ENCODE measurements at places on chromosomes 5 and 9.

DNA sequence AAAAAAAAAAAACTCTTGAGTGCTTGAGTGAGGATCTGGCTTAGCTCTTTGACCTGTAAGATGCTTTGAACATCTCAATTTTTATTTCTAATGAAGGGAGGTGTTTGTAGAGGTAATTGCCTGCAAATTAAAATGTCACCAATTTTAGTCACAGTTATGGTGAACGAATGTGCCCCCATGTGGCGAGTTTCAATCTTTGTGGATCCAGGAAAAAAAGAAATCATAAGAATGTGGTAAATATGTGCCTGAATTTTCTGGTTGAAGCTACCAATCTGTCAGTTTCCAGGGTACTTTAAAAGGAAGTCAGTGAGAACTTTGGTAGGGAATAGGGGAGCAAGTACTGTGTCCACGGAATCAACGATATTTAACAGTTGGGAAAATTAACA, 1772.4 kb upstream of the CDH9 start:
- DNase-seq, result no peak

GRCh38 chr5:40733434-40733833, 22.3 kb downstream of the TTC33 start:
- no peak for DNase-seq

GRCh38 chr5:112646139-112646936, 91.3 kb upstream of the APC start:
- no peak for DNase-seq

DNA sequence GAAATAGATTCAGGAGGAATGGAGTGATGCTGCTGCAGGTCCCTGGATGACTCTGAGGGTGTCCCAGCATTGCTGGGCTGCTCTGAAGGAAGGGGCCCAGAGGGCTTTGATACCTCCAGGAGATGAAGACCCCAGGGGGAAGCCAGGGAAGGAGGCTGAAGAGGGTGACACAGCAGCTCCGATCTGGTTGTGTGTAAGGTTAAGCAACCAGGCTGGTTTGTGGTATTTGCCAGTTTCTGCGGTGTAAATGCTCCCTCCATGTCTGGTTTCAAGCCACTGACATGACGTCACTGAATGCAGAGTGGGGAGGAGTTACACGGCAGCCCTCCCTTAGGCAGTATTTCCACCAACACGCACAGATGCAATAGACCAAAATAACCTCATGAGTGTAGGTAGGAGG, 40.0 kb upstream of the ORM1 start:
- DNase-seq, result no peak

GRCh38 chr9:114100536-114100935, 1.4 kb upstream of the KIF12 start:
- no peak for DNase-seq

GRCh38 chr5:31476738-31477141, 55.2 kb downstream of the DROSHA start:
- no peak for DNase-seq

GRCh38 chr5:115583474-115583873, 18.8 kb downstream of the TICAM2 start:
- no peak for DNase-seq

DNA sequence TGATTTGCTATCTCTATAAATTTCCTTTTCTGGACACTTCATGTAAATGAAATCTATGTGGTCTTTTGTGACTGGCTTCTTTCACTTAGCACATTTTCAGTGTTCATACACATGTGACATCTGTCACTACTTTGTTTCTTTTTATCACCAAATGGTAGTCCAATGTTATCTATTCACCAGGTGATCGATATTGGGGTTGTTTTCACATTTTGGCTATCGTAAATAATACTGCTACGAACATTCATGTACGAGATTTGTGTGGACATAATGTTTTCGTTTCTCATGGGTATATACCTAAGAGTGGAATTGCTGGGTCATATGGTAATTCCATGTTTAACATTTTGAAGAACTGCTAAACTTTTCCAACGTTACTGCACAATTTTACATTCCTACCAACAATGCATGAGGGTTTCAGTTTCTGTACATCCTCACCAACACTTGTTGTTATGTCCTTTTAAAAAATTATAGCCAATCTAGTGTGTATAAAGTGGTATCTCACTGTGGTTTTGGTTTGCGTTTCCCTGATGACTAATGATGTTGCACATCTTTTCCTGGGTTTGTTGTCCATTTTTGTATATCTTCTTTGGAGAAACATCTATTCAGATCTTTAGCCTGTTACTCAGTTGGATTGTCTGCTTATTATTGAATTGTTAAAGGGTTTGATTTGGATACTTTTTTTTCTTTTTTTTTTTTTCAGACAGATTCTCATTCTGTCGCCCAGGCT, 263.0 kb downstream of the PDZD2 start:
- no peak for DNase-seq

DNA sequence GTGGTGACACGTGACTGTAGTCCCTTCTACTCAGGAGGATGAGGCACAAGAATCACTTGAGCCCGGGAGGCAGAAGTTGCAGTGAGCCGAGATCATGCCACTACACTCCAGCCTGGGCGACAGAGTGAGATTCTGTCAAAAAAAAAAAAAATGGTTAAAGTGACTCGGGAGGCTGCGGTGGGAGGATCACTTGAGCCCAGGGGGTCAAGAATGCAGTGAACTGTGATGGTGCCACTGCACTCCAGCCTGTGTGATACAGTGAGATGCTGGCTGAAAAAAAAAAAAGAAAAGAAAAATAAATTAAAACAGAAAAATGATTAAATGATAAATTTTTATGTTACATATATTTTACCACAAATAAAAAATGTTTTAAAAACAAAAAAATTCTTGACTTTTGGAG, 51.9 kb downstream of the KLF4 start:
- no peak for DNase-seq

DNA sequence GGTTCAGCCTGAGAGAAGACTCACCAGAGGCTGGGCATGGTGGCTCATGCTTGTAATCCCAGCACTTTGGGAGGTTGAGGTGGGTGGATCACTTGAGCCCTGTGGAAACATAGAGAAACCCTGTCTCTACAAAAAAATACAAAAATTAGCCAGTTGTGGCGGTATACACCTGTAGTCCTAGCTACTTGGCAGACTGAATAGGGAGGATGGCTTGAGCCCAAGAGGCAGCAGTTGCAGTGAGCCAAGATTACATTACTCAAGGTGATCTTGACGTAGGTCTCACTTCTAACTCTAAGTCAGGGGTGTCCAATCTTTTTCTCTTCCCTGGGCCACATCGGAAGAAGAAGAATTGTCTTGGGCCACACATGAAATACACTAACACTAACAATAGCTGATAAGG, 16.2 kb upstream of the ATP6V1G1 start:
- DNase-seq, result no peak

DNA sequence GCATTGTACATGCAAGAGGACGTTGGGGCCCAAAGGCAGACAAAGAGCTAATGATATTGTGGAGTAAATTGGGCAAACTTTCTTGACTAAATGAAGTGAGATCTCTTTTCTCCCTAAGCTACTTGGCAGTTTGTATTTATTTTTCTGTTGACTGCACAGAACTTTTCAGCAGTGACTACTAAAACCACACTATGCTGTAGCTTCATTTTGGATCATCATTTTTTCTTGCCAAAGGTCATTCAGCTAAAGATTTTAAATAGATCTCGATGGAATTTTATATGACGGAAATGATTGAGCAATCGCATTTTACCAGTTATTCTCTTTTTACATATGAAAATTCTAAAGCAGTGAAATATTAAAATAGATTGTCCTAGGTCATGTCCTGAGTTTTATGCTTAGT, 286.1 kb upstream of the ACTBL2 start:
- DNase-seq, result no peak

GRCh38 chr5:137635521-137635921, 100.4 kb downstream of the KLHL3 start:
- DNase-seq, result no peak

DNA sequence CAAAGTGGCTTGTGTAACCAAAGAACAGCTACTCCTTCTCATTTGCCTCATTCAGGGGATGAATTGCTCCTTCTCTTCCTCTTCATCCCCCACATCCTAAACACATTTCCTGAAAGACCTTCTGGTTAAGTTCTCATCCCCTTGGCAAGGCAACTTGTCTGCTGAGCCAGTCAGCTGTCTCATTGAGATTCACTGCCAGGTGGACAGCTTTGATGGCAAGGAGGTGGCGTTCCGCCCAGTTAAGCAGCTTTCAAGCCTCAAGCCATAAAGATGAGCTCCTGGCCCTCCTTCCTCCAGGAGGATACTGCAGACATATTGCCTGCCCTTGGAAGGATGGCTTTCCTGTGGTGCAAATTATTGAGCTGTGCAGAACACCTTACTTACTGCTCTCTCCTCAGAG, 448.6 kb upstream of the MPDZ start:
- no peak for DNase-seq

DNA sequence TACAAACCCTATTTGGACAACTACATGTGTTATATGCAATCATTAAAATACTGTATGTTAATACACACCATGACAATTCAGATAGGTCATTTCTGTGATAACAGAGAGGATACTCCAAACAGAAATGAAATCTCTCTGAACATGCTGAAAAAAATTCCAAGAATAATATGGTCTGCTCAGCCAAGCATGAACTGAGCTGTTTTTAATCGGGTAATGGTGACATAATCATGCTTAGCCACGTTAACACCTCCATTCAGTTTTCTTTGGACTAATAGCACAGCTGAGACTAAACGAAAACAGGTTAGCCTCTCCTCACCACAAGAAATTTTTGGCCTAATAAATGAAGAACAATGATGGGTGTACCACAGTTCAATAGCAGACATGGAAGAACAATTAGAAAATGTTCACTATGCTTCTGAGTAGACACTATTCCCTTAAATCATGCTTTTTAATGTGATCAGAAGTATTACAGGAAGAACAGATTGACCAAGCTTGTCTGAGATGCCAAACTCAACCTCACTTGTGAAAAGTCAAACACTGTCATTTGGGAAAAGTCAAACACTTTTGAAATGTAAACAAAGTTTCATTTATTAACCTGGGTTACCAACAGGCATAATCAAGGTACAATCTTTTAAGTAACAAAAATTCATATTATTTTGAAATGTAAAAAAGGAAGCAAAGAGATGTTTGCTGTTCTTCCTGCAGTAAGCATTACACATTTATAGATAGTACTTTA, 19.4 kb downstream of the RAB14 start:
- no peak for DNase-seq

DNA sequence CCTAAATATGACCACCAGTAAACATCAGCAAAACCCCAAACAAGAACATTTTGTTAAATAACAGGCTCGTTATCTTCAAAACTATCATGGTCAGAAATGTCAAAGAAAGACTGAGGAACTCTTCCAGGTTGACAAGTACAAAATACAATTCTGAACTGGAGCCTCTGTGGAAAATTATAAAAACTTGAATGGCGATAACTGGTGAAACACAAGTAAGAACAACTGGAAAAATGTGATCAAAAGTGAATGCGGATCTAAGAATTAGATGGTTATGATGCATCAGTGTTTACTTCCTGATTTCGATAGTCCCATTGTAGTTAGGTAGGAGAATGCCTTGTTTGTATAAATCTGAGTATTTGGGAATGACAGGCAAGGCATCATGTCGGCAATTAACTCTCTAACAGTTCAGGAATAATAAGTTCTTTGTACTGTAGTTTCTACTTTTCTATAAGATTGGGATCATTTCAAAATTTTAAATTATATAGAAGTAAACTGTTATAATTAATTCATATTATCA, 740.2 kb upstream of the DMAC1 start:
- DNase-seq, result no peak

DNA sequence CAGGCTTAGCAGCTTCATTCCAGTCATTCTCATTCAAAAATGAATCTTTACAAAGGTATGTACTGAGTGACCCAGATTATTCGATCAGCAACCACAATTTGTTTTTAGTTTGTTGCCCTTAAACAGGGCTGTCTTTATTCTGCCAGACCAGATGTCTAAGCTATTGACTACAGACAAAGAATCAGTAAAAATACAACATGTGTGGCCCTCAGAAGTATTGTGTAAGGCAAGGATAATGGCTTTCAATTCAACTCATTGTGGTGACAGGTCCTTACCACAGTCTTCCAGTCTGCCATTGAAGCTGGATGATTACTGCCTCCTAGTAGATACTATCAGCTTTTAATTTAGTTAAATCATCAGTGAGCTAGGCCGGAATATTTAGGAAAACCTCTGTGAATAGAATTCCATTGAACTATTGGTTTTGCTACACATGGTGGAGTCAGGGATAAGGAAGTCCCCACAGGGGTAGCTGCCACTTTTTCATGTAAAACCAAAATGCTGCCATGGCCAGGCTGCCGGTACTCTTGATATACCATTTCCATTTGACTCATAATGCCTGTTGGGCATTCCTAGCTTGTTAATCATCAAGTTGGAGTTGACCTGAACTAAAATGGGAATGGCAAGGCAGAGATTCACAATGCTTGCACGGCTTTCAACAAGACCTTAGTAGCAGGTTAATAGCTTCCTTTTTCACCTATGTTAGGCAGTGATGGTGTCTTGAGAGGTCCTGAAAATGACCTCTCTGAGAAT, 175.6 kb downstream of the MEF2C start:
- DNase-seq, result no peak

DNA sequence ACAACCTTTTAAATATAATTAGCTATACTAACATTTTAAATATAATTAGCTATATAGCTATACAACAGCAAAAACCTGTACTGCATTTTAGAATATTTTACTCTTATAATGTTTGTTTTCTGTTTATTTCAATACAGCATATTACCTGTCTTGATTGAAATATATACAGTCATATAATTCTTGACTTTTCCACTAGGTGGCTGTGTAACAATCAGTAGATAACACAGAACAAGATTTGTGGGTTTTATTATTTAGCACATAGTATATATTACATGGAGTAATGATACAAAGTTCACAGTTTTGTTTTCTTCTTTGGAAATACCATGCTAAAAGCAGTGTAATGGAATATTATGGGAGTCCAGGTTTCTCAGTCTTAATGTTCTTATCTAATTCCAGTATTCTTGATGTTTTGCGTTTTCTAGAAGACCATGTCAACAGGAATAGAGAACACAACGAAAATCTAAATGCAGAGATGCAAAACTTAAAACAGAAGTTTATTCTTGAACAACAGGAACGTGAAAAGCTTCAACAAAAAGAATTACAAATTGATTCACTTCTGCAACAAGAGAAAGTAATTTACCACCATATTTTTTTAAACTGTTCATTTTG, 13.3 kb downstream of the HMMR start:
- no peak for DNase-seq

DNA sequence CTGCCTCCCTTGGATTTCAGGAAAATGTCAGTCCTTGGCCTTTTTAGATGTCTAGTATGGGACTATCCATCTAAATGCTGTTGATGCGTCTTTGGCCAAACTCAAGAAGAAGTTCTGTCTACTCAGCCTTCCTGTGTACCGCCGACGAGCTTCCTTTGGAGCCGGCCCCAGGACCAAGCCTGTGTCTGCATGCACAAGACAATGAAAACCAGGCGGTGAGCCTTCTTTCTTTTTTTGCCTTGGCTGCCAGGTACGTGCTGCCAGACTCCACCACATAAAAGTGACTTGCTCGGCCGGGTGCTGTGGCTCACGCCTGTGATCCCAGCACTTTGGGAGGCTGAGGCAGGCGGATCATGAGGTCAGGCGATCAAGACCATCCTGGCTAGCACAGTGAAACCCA, 6.0 kb upstream of the NEURL1B start:
- DNase-seq, result no peak

GRCh38 chr5:137128012-137128411, 371.1 kb downstream of the SPOCK1 start:
- no peak for DNase-seq

GRCh38 chr5:175617447-175617846, 40.4 kb upstream of the HRH2 start:
- no peak for DNase-seq

GRCh38 chr9:116842658-116843057, 155.6 kb downstream of the TRIM32 start:
- DNase-seq, result no peak

All from H54 (cell line).